ENCODE measurements at places on chromosomes 7 and 10.

DNA sequence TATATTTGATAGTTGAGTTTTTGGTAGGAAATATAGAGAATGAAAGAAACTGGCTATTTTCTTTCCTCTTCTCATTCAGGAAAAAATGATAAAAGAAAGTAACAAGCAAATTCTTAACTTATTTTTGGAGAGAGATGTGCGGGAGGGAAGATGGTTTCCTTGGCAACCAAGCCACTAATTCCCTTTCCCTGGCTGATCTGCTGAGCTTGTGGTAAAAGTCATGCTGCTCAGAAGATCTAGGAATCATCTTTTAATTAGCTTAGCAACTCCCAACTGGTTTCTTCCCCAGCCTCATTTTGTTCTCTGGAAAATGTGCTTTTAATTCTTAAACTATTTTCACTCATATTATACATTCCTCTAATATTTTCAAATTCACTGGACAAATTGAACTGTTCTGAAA, 11.8 kb downstream of the UROS start:
- DNase-seq, result no peak

- DNase-seq, result no peak
Observed at GRCh38 chr10:130461631-130462030, 325.4 kb downstream of the GLRX3 start.

DNA sequence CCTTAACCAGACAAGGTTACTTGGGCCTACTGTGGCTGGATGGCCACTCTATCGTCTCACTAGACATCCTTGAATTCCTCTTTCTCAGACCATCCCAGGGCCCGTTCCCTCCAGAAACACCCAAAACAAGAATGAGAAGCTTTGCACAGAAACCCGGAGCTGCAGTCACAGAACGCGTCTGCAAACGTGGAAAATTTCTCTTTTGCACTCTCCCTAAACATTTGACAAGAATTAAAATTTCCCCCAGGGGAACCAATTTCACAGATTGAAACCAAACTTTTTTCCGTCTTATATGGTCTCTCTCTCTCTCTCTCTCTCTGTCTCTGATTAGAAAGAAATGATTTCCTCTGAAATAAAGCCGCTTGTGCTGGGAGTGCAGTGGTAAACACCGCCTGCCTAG, 120.7 kb downstream of the MKX start:
- DNase-seq, result no peak

DNA sequence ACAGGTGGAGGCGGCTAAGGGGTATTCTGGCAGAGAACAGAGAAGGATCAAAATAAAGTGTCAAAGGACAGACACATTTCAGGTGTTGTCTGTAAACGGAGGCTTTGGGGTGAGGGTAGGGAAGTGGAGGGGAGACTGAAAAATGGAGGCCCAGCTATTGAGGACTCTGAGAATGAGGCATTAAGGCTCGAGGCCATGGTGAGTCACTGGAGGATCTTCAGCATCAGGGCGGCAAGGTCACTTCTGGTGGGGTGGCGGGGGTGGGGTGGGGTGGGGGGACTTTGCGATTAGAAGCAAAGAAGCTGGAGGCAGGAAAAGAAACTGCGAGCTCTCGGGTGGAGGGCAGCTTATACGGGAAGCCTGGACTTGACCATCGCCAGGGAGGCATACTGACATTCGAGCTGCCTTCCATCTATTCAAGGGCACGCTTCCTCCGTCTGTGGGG, 58.4 kb upstream of the PCGF5 start:
- no peak for DNase-seq

DNA sequence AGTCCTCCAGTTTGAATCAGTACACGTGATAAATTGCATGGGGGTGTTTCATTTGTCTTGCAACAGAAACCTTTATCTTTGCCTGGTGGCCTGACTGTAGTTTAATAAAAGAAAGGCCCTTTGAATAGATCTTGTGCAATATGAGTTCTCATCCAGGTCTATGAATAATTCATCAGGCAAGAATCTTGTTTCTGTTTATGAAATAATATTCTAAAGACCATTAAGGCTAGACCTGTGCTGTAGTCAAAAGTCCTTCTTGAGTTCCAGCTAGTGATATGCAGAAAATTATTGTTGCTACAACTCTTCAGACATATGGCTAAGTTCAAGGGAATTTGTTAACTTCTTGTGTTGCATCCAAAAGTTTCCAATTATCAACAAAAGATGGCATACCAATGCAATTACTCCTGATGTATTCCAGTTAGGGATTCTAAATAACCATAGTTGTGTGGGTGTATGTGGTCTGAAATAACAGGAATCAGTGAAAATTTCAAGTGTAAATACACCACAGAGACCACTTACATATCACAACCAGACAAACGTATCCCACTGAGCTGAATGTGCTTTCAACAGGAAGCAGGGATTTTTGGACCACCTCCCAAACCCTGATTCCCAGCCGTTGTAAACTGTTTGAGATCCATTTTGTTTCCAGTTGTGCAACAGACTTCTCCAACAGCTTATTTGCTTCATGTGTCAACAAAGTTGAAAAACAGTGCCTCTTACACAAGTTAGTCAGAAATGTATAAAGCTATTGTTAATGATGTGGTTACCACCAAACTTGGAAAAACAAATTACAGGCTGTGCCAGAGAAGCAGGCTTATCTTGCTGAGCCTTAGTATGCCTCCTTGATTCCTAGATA, 54.7 kb upstream of the BICC1 start:
- DNase-seq, result no peak

GRCh38 chr10:118501637-118502440, 93.6 kb downstream of the PRLHR start:
- DNase-seq, result no peak

DNA sequence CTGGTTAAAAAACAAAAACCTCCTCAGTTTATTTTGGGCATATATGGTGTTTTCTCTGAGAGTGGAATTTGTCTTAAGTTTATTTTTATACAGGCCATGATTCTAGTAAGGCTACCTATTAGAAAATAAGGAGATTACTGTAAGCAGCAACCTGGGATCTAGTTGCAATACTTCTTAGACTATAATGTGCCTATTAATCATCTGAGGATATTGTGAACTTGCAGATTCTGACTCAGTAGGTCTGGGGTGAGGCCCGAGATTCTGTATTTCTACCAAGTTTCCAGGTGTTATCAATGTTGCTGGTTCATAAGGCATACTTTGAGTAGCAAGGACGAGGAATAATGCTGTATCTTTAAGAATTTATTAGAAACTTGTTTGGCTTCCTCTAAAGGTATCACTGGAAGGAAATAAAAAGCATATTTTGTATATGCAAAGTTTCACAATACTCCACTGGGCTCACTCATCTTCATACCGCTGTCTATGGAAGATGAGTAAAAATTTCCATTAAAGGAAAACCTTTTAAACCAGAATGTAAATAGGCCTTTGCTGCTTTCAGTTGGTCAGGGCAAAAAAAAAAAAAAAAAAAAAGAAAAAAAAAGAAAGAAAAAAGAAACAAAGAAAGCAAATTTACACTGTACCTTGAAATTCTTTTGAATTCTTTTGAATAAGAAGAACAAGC, 105.8 kb downstream of the BMPER start:
- DNase-seq, result no peak

- no peak for DNase-seq
Observed at GRCh38 chr7:116595063-116595462, 70.2 kb downstream of the CAV1 start.

- no peak for DNase-seq
Observed at GRCh38 chr7:110017405-110017804, 1073.5 kb upstream of the LRRN3 start.

- no peak for DNase-seq
Observed at GRCh38 chr10:121540732-121541395, 57.4 kb downstream of the FGFR2 start.

DNA sequence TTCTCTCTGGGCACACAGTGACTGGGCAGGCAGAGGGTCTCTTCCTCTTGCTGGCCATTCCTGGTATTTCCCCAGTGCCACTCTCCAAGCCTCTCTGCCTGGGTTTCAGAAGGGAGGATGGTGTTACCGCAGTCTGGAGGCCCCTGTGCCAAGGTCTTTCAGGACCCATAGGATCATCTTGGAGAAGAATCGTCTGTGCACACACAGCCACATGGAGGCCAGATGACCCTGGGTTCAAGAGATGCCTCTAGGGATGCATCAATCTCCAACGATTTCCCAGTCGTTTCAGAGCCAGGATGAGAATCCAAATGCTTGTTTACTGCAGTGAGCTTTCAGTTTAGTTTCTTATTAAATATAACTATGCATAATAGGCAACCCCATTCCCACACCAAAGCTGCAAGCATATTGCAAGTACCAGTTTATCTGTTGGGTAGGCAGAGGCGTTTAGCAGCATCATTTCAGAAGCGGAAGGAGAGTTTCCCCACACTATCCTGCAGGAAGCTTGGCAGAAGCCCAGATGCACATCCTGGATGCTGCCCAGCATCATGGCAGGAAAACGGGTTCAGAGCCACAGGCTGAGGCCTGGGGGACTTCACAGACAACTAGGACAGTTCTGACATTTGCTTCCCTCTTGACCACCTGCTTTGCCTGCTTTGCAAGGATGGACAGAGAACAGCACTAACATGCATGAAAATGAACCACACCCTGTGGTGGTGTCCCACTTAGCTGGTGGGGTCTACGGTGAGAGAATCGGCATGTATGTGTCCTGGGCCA, 134.7 kb upstream of the FAM20C start:
- DNase-seq, result no peak

- no peak for DNase-seq
Observed at GRCh38 chr10:120823266-120823665, 27.9 kb upstream of the WDR11 start.

DNA sequence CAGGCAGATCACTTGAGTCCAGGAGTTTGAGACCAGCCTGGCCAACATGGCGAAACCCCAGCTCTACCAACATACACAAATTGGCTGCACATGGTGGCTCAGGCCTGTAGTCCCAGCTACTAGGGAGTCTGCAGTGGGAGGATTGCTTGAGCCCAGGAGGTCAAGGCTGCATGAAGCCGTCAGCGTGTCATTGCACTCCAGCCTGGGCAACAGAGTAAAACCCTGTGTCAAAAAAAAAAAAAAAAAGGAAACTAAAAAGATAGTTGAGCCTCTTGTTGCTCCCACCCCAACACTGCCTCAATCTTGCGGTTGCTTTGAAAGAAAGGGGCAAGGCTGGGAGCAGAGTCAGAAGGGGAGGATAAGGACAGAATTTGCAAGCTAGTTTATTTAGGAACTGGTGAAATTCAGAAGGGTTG, 69.9 kb downstream of the SYPL1 start:
- DNase-seq, result no peak

- DNase-seq, result no peak
Observed at GRCh38 chr7:150938566-150938965, 39.6 kb downstream of the KCNH2 start.

- DNase-seq, result no peak
Observed at GRCh38 chr7:84446991-84447480, 252.4 kb upstream of the SEMA3A start.

GRCh38 chr7:130732980-130733930, 752 bp downstream of the KLF14 start:
- peak; percentile 12 for DNase-seq

DNA sequence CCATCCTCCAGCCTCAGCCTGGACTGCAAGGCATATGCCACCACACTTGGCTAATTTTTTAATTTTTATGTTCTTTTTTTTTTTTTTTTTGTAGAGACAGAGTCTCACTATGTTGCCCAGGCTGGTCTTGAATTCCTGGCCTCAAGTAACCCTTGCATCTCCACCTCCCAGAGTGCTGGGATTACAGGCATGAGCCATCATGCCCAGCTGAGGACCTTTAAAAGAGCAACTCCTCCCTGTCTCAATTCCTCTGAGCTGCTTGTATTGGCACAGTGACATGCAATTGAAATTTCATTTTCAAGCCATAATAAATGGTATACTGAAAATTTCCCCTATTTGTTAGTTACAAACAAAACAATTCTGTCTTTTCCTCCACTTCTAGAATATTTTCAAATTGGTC, 19.5 kb downstream of the DNAJB9 start:
- no peak for DNase-seq

DNA sequence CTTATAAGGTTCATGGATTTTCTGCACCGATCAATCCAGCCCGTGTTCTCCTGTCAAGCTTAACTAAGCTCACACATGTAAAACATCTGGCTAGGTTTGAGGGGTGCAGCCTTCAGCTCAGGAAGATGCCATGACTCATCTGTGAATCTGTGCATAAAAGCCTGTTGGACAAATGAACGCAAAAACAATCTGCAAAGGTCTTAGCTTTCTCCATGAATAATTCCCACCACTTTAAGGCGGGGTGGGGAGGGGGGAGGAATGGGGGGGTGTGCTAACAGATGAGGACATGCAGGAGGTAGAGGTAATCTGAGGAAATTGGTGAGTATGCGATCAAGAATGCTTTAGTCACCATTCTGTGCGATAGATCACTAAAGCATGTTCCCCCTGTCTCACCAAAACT, 4.8 kb downstream of the DOCK4 start:
- no peak for DNase-seq

- no peak for DNase-seq
Observed at GRCh38 chr10:30701451-30702173, 72.1 kb upstream of the LYZL2 start.

DNA sequence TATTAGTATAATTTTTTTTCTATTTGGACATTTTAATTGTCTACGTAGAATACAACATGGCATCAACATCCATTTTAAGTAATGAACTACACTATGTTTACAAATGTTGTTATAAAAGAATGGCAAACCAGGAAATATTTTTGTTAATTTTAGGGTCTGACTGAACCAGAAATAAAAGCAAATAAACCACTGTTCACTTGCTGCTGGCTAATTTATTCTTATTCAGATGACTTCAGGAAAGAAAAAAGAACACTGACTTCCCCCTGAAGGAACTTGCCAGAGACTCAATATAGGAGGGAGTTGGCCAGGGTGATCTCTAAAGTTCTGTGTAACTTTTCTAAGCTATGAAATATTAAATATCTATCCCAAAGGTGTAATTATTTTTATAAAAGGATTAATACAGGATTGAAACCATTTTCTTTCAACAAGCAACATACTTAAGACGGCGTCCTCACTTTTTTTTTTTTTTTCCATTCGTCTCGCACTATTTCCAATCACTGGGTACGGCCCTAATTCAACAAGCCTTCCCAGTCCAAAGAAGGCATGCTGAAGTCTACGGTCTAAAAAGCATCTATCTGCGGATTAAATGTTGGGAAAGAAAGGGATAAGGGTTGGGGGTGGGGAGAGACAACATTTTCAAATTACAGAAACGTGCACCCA, 1.2 kb downstream of the USP6NL start:
- no peak for DNase-seq

- no peak for DNase-seq
Observed at GRCh38 chr10:121291376-121291775, 306.9 kb downstream of the FGFR2 start.

GRCh38 chr10:50394832-50395231, 143.5 kb upstream of the ASAH2 start:
- DNase-seq, result no peak

DNA sequence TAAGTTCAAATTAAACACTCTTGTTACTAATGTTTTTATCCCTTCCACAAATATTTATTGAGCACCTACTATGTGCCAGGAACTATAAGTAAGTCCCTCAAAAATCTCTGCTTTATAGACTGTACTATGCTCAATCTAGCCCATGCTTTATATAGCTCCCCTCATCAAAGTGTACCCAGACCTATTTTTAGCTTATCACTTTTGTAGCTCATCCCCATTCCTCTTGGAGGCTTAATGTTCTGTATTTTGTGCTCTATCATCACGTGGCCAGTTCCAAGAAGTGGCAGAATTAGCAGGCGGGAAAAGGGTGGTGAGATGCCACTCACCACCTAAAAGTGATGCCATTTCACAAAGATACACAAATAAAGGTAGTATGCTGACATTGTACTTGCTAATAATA, 138.1 kb upstream of the BET1 start:
- DNase-seq, result no peak

GRCh38 chr10:3206511-3207157, 34.1 kb upstream of the PITRM1 start:
- no peak for DNase-seq
